ENCODE measurements at places on chromosomes 12 and 14.

DNA sequence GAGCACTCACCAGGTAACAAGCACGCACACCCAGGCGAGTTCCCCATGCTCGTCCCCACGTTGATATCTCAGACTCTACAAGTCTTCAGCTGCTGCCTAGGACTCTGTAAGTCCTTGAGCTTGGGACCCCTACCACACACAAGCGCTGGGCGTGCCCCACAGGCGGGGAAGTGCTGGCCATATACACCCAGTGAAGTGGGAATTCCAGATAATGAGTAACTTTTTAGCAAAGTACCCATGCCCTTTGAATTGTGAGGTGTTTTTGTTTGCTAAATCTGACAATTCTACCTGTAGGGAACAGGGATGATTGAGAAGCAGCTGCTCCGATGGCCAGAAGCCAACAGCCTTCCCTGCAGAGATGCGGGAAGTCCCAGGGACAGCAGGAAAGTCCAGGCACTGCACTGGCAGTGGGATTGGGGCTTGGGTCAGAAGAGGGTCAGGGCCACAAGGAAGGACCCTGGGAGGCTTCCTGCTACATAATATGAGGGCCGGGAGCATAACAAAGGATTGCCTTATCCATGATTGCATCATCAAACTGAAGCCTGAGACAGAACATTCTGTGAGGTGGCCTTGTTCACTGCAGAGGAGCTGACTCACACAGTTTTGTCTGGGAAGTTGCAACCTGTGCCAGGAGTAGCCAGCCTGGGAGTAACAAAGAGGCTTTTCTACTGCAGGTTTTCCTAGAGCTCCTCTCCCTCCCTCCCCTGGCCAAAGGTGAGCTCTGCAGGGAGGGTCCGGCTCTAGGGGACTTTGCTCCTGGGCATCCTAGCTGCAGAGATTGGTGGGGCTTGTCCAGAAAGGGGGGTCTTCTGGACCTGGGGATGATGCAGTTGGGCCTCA, 13.2 kb upstream of the SERPINA3 start:
- DNase-seq, result no peak

- no peak for DNase-seq
Observed at GRCh38 chr12:79911889-79912656, 22.8 kb downstream of the PPP1R12A start.

DNA sequence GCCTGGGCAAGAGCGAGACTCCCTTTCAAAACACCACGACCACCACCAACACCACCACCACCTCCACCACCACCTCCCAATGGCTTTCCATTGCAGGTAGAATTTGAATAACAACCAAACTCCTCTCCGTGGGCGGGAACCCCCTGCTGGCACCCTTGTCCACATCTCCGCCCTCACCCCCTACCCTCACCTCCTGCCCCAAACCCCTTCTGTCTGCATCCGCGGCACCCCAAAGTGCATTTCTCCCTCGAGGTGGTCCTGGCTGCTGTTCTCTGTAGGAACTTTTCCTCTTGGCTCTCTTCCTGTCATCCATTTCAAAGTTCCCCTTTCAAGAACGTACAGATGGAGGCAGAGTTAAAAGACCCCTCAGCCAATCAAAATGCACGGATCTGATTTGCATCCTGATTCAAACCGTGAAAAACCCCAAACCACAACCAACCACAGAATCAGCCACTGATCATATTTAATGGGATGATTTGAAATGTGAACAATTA, 3.8 kb downstream of the SDSL start:
- DNase-seq, result no peak

GRCh38 chr14:81153187-81153586, 67.6 kb downstream of the GTF2A1 start:
- no peak for DNase-seq

DNA sequence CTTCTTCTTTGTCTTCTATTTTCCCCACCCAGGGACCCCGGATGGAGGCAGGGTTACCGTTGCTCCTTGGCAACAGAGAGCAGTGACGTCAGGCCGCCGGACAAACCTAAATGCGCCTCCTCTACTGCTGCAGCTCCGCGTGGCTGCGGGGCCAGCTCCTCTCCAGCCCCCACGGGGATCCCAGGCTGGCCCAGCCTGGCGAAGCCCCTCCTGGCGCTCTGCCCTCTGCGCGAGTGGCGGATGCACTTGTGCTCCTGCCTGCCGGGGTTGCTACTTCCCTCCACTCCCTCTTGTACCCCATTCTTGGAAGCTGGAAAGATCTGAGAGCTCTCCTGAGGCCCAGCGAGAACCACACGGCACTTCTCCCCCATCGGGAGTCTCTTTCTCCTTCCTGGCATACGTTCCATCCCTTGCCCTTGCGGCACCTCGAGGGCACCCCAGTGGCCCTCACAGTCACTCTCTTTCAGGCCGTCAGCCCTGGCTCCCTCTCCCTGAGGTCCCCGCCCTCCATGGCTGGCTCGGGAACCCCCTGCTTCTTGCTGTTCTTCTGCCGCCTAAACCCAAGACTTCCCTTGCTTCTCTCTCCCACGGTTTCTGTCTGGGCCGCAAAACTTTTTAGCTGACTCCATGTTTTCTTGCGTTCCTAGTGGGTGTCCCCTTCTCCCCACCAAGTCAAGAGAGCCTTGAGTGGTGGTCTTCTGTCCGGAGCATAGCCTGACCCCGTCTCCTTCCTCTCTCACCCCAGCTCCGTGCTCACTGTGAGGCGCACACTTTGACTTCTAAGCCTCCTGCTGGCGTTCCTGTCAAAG, 121.7 kb downstream of the PAPOLA start:
- DNase-seq, result no peak

DNA sequence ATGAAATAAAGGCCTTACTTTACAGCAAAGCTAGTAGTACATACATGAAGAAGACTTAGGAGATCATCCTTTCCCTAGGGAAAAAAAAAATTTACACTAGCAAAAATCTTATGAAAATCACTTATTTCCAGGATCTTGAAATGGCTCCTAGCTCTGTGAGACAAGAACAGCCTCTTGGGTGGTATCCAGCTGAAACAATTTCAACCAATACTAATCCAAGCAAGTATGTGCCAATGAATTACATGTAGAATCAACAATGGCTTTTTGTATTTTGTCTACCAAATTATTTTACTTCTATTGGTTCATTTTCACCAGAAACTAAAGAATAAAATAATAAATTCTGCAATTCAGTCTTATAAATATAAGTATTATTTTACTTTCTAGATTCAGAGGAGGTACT, 2.7 kb upstream of the SLCO1A2 start:
- no peak for DNase-seq

DNA sequence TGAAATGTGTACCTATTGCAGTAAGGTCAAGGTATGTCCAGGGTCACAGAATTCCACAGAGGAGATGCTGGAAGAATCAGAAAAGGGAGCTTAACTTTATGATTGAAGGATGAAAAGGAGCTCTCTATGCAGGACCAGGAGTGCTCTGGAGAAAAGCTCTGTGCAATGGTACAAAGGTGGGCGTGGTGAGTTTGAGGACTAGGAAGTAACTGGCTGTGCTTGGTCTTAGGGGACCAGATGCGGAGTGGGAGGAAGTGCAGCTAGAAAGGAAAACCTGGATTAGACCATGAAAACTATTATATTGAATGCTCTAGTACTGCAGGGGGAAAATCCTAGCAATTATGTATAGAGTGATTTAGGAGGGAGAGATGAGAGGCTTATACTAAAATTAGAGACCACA, 56.8 kb downstream of the BTG1 start:
- DNase-seq, result no peak
